ENCODE measurements at places on chromosomes 4 and X. TPM values are rescaled to one million over a fixed set of nuclear protein-coding genes. Genes with fewer than 3 reads are reported as not detected.

GRCh38 chr4:6750286-6751221, 32.0 kb upstream of the KIAA0232 start:
- no peaks in the 10 kb centered on the region for H3K36me3 ChIP-seq
- H3K4me3 ChIP-seq, result no peak overlapping the region
- no peaks in the 10 kb centered on the region for H3K27me3 ChIP-seq
- H3K4me1 ChIP-seq, result peaks cover 13% of the 10 kb centered on the region
- no peak for DNase-seq

DNA sequence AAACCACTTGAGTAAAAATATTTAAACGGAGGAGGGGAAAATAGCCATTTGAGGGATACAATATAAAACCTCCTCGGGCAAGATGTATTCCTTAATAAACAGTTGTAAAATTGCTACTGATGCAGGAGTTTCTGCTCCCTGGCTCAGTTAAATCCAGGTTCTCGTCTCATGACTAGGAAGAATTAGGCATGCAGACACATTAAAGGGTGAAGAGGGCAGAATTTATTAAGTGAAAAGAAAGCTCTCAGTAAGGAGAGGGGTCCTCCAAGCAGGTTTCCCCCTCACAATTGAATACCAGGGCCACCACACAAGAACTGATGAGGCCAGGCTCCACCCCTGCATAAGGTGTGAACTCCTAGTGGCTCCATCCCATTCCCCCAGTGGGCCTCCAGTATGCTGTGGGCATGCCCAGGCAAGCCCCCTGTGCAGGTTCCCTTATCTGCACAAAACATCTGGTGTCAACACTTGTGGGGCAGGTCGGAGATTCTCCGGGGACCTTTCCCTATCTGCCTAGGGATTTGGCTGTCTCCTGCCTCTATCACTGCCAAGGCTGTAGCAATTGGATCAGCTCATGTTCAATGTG, 80.4 kb downstream of the HS6ST2 start:
- H3K4me3 ChIP-seq, result no peak overlapping the region
- H3K4me1 ChIP-seq, result no peaks in the 10 kb centered on the region
- DNase-seq, result no peak
- H3K27ac ChIP-seq, result no peak overlapping the region
- no peaks in the 10 kb centered on the region for H3K36me3 ChIP-seq
- H3K27me3 ChIP-seq, result peaks cover 5% of the 10 kb centered on the region

- no peaks in the 10 kb centered on the region for H3K4me1 ChIP-seq
- H3K36me3 ChIP-seq, result no peaks in the 10 kb centered on the region
- no peak overlapping the region for H3K4me3 ChIP-seq
- no peak for DNase-seq
Observed at GRCh38 chr4:165461159-165461821, 82.5 kb downstream of the CPE start.

- peaks cover 46% of the 10 kb centered on the region for H3K4me1 ChIP-seq
- H3K27me3 ChIP-seq, result no peaks in the 10 kb centered on the region
Observed at GRCh38 chr4:118281611-118282442, 71.0 kb downstream of the PRSS12 start.

GRCh38 chrX:68431836-68432235, 1.5 kb downstream of the OPHN1 start:
- no peak overlapping the region for H3K27ac ChIP-seq
- peaks cover 37% of the 10 kb centered on the region for H3K27me3 ChIP-seq
- DNase-seq, result no peak
- H3K4me1 ChIP-seq, result peaks cover 7% of the 10 kb centered on the region

GRCh38 chrX:112235547-112235946, 153.0 kb upstream of the TRPC5 start:
- H3K4me3 ChIP-seq, result no peak overlapping the region
- H3K4me1 ChIP-seq, result no peaks in the 10 kb centered on the region
- no peaks in the 10 kb centered on the region for H3K36me3 ChIP-seq
- no peaks in the 10 kb centered on the region for H3K27me3 ChIP-seq
- DNase-seq, result no peak

- peaks cover 13% of the 10 kb centered on the region for H3K4me1 ChIP-seq
- no peak overlapping the region for H3K27ac ChIP-seq
- H3K4me3 ChIP-seq, result no peak overlapping the region
- no peaks in the 10 kb centered on the region for H3K36me3 ChIP-seq
- H3K27me3 ChIP-seq, result peaks cover 6% of the 10 kb centered on the region
Observed at GRCh38 chr4:151403656-151404055, 5.3 kb upstream of the FHIP1A start.

DNA sequence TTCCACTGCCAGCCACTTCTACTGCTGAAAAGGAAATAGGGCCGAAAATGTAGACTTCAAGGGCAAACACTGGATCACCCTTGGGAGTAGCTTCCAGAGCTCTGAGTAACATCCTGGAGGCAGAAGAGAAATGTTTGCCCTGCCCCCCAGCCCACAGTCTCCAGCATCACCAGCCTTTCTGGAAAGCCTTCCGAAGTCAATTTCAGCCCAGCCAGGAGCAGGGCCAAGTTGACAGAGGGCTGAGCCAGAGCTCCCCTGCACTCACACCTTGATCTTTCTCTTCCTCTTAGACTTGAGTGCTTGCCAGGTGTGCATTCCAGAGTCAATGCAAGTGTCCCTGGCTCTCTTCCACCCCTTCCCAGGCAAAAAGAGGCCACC, 35.2 kb downstream of the SLC25A5 start:
- no peak overlapping the region for H3K4me3 ChIP-seq
- H3K27ac ChIP-seq, result no peak overlapping the region
- no peaks in the 10 kb centered on the region for H3K36me3 ChIP-seq
- no peaks in the 10 kb centered on the region for H3K27me3 ChIP-seq
- H3K4me1 ChIP-seq, result peaks cover 18% of the 10 kb centered on the region
- DNase-seq, result no peak

DNA sequence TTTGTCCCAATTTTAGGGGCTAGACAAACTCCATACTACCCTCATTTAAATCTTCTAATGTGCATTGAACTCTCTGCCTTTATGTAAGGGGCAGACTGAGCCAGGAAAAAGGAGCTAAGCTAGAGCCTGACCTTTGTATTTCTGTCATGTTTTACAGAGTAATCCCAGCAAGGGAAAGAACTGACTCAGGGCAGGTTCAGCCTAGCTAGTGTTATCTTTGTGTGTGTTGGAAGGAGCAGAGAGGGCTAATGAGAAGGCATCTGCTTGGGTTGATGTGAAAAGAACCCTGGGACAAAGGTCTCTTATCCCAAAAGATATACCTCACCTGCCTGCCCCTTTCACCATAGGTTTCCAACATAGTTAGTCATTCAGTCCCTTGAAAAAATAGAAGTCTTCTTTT, 31.7 kb downstream of the IGSF1 start:
- no peak overlapping the region for H3K27ac ChIP-seq
- no peak overlapping the region for H3K4me3 ChIP-seq
- no peaks in the 10 kb centered on the region for H3K4me1 ChIP-seq
- no peaks in the 10 kb centered on the region for H3K27me3 ChIP-seq
- no peaks in the 10 kb centered on the region for H3K36me3 ChIP-seq
- DNase-seq, result no peak

DNA sequence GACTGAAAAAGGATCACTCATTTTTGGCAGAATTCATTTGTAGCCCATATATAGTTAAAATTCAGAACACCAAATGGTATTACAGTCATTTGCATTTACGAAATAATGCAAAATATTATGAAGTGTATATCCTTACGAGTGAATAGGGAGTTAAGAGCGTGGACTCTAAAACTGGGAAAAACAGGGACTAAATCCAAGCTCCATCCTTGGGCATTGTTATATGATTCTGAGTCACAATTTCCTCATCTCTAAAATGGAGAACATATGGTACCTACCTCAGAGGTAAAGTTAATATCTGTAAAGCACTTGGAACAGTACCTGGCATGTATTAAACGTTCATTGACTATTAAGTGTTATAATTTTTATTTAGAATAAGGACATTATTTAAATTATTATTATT, 106.3 kb downstream of the ZAR1 start:
- H3K36me3 ChIP-seq, result peaks cover 9% of the 10 kb centered on the region
- H3K27ac ChIP-seq, result no peak overlapping the region
- H3K27me3 ChIP-seq, result no peaks in the 10 kb centered on the region
- H3K4me3 ChIP-seq, result no peak overlapping the region
- peaks cover 2% of the 10 kb centered on the region for H3K4me1 ChIP-seq

DNA sequence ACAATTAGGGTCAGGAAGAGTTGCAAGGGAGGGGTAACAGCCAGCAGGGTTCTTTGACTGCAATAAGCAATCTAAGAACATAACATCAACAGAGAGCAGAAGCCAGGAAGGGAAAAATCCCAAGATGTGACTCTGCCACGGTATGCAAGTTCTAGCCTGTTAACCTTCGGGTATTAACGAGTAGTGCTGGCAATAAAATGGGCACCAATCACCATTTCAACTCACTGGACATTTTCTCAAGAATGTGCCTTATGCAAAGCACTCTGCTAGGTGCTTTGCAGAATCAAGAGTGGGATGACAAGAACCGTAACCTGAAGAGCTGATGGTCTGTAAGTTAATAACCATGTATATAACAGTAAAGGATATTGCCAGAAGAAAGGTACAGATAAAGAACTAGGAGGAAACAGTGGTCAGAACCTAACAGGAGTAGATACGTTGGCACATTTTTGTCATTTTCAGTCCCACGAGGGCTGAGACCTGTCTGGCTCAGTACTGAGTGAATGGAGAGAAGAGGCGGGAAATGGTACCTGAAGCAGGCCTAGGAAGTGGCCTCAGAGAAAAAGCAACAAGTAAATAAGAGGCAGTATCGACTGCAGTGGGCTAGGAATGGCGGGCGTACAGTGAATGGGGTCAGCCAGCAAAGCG, 2.7 kb downstream of the ELOVL6 start:
- peak overlapping the region; percentile 84 for H3K4me3 ChIP-seq
- no peaks in the 10 kb centered on the region for H3K27me3 ChIP-seq
- H3K4me1 ChIP-seq, result peaks cover 21% of the 10 kb centered on the region
- no peak for DNase-seq
- peak overlapping the region; percentile 94 for H3K27ac ChIP-seq

DNA sequence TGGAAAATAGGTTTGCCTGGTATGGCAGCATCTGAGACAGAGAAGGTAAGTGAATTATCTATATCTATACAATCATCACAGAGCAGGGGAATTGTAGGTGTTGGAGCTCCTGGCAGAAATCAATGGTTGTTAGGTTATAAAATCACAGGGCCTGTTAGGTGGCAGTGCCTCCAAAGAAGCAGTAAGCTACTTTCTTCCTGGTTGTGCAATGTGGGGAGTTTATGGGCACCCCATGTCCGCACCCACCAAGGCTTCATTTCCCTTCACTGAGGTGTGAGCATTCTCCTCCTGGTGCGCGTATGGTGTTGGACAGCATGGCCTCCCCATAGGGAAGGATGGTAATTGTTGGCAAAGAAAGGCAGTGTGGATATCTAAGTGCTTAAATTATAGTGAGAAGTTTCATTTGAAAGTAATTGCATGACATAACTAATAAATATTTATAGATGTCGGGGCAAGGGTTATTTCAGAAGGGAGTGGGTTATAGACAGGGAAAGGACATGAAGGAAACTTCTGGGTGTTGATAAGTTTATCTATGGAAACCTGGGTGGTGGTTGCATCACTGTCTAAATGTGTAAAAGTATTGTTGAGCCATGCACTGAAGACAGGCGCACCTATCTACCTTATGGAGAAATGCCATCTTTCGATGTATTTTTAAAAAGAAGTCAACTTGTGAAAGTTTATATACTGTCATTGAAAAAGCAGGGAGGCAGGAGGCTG, 153.7 kb downstream of the FRAS1 start:
- no peak for DNase-seq
- no peak overlapping the region for H3K4me3 ChIP-seq
- no peak overlapping the region for H3K27ac ChIP-seq
- no peaks in the 10 kb centered on the region for H3K36me3 ChIP-seq
- H3K27me3 ChIP-seq, result peaks cover 3% of the 10 kb centered on the region

GRCh38 chrX:121579016-121579760, 531.8 kb downstream of the GLUD2 start:
- H3K27ac ChIP-seq, result no peak overlapping the region
- peaks cover 8% of the 10 kb centered on the region for H3K4me1 ChIP-seq
- DNase-seq, result peak; percentile 13
- no peaks in the 10 kb centered on the region for H3K27me3 ChIP-seq

DNA sequence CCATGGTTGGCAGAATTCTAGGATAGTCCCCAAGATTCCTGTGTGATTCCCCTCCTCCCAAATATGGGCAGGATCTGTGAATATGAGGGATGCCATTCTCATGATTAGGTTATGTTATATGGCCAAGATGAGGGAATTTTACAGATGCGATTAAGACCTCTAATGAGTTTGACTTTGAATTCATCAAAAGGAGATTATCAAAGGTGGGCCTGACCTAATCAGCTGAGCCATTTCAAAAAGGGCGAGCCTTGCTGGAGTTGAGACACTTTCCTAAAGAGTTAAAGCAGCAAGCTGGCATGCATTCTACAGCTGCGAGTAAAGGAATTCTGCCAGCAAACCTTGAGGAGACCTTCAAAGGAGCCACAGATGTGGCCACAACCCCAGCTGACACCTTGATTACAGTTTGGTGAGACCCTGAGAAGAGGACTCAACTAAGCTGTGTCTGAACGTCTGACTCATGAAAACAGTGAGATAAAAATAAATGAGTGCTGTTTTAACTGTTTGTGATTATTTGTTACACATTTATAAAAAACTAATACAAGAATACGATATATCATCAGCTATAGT, 31.7 kb upstream of the TMPRSS11D start:
- H3K4me1 ChIP-seq, result no peaks in the 10 kb centered on the region
- no peak overlapping the region for H3K27ac ChIP-seq
- no peaks in the 10 kb centered on the region for H3K36me3 ChIP-seq
- no peak for DNase-seq
- H3K4me3 ChIP-seq, result no peak overlapping the region
- H3K27me3 ChIP-seq, result peaks cover 16% of the 10 kb centered on the region

DNA sequence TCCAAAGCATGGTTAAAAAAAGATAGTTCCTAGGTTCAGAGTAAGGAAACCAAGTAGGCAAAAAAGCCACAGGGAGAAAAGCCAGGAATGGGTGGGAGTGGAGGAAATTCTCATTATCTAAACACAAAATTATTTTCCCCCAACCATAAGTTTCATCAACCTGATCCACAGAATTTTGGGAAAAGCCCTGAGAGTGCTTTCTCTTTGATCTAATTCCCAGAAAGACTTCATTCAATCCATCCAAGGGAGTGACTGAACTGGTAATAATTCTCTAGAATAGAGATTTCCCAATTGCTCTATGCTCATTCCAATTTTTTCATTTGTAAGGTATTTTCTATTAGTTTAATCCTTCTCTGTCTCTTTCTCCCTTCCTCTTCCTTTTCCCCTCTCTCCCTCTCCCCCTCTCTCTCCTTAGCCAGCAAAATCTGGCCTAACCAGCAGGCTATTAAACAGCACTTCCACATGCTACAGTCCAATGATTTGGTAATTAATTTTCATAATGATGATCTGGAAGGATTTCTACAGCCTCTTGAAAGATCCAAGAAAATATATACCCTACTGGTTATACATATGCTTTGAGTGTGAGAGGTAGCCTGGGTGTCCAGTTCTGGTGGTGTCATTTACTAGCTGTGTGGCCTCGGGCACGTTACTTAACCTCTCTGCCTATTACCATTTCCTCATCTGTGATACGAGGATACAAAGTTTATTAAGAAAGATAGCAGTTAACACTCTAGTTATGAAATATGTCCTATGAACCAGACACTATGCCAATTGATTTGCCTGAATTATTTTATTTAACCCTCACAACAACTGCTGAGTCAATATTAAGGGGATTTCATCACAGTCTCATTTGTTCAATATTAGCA, 251.5 kb upstream of the RASGEF1B start:
- no peak overlapping the region for H3K27ac ChIP-seq
- H3K4me1 ChIP-seq, result peaks cover 16% of the 10 kb centered on the region
- H3K36me3 ChIP-seq, result no peaks in the 10 kb centered on the region
- DNase-seq, result no peak
- no peak overlapping the region for H3K4me3 ChIP-seq

The JCHAIN gene
- not detected for total RNA-seq

The MAGEA12 gene
- total RNA-seq, result not detected

The SOD3 gene
- total RNA-seq, result not detected

The IL13RA1 gene
- 1.5 TPM for total RNA-seq

The F11 gene
- not detected for total RNA-seq

The TMEM175 gene
- 15.8 TPM for total RNA-seq

The DCHS2 gene
- total RNA-seq, result not detected

The OTC gene
- total RNA-seq, result not detected

The GABRA4 gene
- not detected for total RNA-seq
